ENCODE measurements at places on chromosomes 5 and 9.

DNA sequence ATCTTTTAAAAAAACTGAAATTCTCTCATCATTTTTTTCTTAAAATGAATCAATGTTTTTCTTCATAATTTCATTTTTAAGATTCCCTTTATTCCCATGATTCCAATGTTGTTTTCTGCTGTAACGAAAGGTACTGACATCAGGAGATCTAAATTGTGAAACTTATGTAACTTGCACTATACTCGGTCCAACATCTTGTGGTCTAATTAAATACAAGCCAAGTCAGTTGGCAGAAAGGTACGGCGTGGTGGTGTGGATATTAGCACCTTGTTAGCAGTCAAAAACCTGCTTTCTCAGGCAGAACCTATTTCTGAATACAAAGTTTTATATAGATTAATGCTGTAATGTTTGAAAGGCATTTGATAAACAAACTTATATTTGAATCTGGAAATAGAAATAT, 20.1 kb downstream of the RORB start:
- no peak for DNase-seq

GRCh38 chr5:142125963-142126362, 17.4 kb downstream of the NDFIP1 start:
- no peak for DNase-seq

DNA sequence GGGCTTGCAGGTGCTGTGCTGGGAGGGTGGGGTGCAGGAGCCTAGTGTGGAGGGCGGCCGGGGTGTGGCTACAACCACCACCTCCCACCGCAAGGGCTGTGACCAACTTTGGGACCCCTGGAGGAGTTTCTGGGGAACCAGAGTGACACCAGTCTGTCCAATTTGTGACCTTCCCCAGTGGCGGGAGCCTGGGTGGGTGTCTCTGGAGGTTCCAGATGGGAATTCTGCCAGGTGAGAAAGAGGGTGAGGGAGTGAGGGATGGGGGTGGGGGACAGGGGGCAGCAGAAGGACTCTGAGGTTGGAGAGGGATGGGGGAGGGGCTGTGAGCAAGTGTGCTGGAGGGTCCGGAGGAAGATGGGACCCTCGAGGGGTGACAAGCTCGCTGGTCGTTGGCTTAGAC, 4.2 kb upstream of the CACNA1B start:
- no peak for DNase-seq

DNA sequence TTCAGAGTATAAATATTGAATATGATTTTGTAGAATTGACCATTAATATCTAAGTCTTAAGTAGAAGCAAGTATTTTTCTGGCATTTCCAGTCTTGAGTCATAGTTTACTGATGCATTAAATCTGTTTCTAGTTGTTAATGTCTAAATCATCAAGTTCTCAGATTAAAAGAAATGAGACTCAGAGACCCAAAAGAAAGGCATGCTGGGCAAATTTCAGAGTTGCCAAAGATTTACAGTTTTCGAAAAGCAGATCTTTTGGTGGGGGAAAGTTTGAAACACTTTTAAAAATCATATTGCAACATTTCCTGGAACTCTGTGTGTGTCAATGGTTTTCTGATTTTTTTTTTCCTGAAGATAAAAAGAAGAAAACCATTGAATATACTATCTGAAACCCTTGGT, 60.9 kb downstream of the ANKRD55 start:
- peak; percentile 82 for DNase-seq

GRCh38 chr9:99130069-99130468, 25.2 kb downstream of the TGFBR1 start:
- no peak for DNase-seq

GRCh38 chr5:150389531-150390266, 23.0 kb downstream of the CD74 start:
- DNase-seq: no peak

DNA sequence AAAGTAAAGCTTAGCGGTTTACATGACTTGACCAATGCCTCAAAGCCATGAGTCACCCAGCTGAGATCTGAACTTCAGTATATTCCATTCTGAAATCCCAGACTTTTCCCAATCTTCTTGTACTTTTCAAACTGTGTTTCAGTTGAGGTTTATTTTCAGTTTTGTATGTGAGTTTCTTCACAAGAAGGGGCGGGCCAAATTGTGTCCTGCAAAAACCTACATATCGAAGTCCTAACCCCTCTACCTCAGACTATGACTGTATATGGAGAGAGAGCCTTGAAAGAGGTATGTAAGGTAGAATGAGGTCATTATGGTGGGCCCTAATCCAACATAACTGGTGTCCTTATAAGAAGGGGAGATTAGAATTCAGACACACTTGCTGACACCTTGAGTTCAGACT, 666 bp upstream of the TLR4 start:
- DNase-seq: peak; percentile 50

DNA sequence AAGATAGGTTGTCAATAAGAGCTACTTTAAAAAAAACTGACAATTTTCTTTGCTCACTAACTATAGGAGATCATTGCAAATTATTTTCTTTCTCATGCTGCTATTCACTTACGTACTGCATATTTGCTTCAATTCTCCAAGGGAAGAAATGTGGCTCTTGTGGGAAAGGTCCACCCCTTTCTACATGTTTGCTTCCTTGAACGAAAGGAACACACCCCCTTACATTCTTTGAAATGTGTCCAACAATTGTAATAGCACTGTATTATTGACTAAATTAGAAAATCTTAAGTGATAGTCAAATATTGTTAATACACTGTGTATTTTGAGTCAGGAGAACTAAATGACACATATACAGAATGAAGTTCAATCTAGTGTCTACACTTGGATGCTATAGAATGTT, 5.2 kb downstream of the MEF2C start:
- DNase-seq: peak; percentile 10

GRCh38 chr5:89011778-89012711, 129.1 kb upstream of the MEF2C start:
- DNase-seq: no peak

GRCh38 chr5:177389241-177390169, 5.3 kb downstream of the SLC34A1 start:
- DNase-seq: peak; percentile 96

- no peak for DNase-seq
Measured at GRCh38 chr5:99724732-99725290, 796.0 kb upstream of the CHD1 start.

- no peak for DNase-seq
Measured at GRCh38 chr9:91349115-91349555, 12.6 kb downstream of the AUH start.

DNA sequence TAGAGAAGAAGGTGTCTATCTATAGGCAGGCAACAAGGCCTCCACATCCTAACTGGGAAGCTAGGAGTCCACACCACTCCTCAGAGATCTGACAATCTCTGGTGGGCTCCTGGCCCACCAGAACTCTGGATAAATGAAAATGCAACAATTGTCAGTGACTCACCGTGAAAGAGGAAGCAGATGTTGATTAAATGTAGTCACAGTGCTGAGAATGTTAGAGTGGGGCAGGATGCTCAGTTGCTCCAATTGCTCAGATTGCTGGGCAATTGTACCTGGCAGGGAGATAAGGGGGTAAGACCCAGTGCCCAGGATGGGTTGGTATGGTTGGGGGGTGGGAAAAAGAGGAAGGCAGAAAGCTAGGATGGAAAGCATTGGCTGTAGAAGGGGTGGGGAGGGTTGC, 4.3 kb downstream of the CCL19 start:
- DNase-seq: peak; percentile 56

Measured in fibroblast of mammary gland (primary cell).